ENCODE measurements at places on chromosomes 2 and 18. TPM values are rescaled to one million over a fixed set of nuclear protein-coding genes. Genes with fewer than 3 reads are reported as not detected.

- peaks cover 5% of the 10 kb centered on the region for H3K27me3 ChIP-seq
- no peak overlapping the region for H3K27ac ChIP-seq
- peak; percentile 56 for DNase-seq
- H3K4me1 ChIP-seq: no peaks in the 10 kb centered on the region
- H3K36me3 ChIP-seq: no peaks in the 10 kb centered on the region
- H3K4me3 ChIP-seq: no peak overlapping the region
These were observed 51.8 kb downstream of the ADD2 start for GRCh38 chr2:70716131-70716743.

FRZB gene
- total RNA-seq: 0.47 TPM

DNA sequence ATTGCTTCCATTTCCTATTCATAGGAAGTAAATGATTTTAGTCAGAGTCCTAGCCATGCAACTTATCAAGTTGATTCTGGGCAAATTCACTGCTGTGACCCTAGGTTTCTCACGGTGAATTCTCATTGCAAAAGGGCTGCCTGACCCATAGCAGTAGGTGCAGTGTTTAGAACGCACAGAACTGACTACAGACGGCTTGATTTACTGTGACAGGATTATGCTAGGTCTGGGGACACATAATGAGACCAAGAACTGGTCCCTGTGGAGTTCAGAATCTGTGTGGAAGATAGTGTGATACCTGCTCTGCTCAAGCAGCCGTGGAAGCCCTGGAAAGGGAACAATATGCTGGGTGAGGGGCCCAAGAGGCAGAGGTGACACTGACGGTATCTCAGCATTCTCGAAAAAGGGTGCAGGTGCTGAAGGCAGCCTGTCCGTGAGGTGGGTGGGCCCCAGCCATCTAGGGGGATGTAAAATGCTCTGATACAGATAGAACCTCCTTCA lies 46.4 kb downstream of the ABCG8 start:
- peaks cover 1% of the 10 kb centered on the region for H3K4me1 ChIP-seq
- H3K27ac ChIP-seq: peak overlapping the region; percentile 55
- no peaks in the 10 kb centered on the region for H3K27me3 ChIP-seq
- peaks cover 24% of the 10 kb centered on the region for H3K36me3 ChIP-seq

- DNase-seq: no peak
- H3K4me3 ChIP-seq: no peak overlapping the region
- no peaks in the 10 kb centered on the region for H3K27me3 ChIP-seq
These were observed 208.1 kb downstream of the IKZF2 start for GRCh38 chr2:212943351-212943750.

SERPINB2 gene
- 1.7 TPM for total RNA-seq

GRCh38 chr2:169362894-169363559 lies 693 bp upstream of the LRP2 start:
- H3K27me3 ChIP-seq: no peaks in the 10 kb centered on the region
- H3K27ac ChIP-seq: no peak overlapping the region
- H3K4me3 ChIP-seq: peak overlapping the region; percentile 95
- H3K4me1 ChIP-seq: peaks cover 40% of the 10 kb centered on the region
- DNase-seq: no peak
- no peaks in the 10 kb centered on the region for H3K36me3 ChIP-seq

DNA sequence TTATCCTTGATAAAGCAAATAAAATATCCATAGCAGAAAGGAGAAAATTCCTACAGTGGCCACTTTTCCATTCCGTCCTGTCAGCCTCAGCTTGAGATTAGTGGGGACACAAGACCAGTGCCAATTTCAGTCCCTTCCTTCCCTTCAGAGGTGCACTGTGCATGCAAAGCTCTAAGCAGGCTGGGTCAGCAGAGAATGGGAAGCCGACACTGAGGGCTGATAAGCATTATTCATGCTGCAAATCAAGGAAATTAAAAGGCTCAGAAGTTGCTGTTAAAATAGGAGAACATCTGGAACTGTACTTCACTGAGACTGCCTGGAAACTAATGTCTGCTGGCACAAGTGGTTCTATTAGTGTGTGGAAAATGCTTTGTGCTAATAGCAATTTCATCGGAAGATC lies 534.3 kb downstream of the ADCYAP1 start:
- H3K36me3 ChIP-seq: no peaks in the 10 kb centered on the region
- no peak overlapping the region for H3K27ac ChIP-seq
- H3K27me3 ChIP-seq: no peaks in the 10 kb centered on the region
- no peaks in the 10 kb centered on the region for H3K4me1 ChIP-seq
- no peak overlapping the region for H3K4me3 ChIP-seq
- no peak for DNase-seq

GRCh38 chr2:108363908-108364225 lies 13.9 kb upstream of the SULT1C4 start:
- no peaks in the 10 kb centered on the region for H3K36me3 ChIP-seq
- no peaks in the 10 kb centered on the region for H3K27me3 ChIP-seq
- no peak for DNase-seq
- H3K27ac ChIP-seq: no peak overlapping the region
- H3K4me1 ChIP-seq: no peaks in the 10 kb centered on the region

DNA sequence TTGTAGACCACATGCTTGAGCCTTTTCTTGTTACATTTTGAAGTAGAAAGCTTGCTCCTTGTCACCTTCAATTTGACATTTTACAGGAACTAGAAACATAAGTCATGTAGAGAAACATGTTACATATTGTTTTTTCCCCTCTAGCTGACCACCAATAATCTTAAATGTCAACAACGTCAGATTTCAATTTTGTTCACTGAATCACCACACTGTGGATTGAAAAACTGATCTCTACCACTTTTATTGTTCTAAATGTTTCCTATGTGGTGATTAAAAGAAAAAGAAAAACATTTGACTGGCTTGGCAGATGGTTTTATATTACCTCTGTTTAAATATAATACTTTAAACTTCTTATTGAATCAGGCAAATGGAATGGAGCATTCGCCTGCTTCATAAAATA lies 87.7 kb downstream of the DSEL start:
- H3K27me3 ChIP-seq: no peaks in the 10 kb centered on the region
- no peak for DNase-seq
- H3K4me1 ChIP-seq: no peaks in the 10 kb centered on the region
- no peak overlapping the region for H3K27ac ChIP-seq
- H3K4me3 ChIP-seq: no peak overlapping the region
- H3K36me3 ChIP-seq: no peaks in the 10 kb centered on the region

FHOD3 gene
- total RNA-seq: 1.2 TPM

DNA sequence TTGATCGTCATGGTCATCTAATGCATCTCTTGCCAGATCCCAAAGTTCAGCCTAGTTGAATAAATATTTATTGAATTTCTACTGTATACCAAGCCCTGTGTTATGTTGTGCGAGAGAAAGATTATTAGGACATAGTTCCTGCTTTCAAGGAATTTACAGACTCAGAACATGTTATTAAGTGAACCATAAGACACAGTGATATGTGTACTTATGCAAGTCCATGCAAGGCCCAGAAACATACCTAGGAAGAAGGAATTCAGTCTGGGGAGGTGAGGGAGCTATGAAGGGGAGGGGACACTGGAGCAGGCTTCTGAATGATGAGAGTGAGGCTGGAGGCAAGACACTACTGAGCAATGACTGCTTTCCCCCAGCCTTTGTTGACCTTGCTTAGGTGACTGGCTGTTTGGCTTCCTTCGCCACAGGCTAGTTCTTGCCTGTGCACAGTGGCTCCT lies 81.4 kb downstream of the ACAA2 start:
- H3K4me3 ChIP-seq: no peak overlapping the region
- H3K27me3 ChIP-seq: no peaks in the 10 kb centered on the region
- peak overlapping the region; percentile 57 for H3K27ac ChIP-seq
- H3K4me1 ChIP-seq: peaks cover 33% of the 10 kb centered on the region
- no peaks in the 10 kb centered on the region for H3K36me3 ChIP-seq
- DNase-seq: no peak

DNA sequence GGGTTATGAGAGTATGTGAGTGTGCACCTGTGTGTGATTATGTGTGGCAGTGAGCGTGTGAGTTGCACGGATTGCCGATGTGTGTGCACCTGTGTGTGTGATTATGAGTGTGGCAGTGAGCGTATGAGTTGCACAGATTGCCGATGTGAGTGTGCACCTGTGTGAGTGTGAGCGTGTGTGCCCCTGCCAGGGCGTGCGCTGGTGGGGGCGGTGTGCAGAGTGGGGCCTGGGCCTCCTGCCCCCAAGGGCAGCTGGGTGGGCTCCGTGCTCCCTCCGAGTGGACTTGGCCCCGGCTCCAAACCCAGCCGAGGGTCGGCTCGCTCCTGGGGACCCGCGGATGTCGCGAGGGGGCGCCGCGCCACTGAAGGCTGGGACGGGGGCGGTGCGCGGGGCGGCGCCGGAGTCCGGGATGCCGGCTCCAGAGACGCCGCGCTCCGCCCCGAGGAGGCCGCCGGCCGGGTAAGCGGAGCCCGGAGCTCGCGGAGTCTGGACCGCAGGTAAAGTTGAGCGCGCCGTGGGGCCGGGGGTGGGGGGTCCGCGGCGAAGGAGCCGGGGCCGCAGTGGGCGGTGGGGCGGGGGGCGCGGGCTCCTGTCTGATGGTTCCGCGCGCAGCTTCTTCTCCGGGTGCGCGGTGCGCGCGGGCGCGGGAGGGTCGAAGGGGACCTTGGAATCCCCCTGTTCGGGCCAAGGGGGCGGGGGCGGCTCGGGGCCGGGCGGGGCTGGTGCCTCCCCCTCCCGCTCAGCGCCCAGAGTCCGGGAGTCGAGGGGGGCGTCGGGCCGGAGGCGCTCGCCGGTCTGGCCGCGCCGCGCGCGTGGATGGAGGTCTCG lies at the start of gene KCNG2:
Gene KCNG2, plus strand, starts transcription at position 421 of the 828 bp plus-strand sequence. CDS start 65,730 bp downstream, outside the sequence.
- peaks cover 3% of the 10 kb centered on the region for H3K4me1 ChIP-seq
- peak within 1 kb of the TSS; percentile 31 for H3K4me3 ChIP-seq
- H3K27ac ChIP-seq: no peak within 1 kb of the TSS
- DNase-seq: no peak

MYO7B gene
- total RNA-seq: 1.1 TPM

KLHL30 gene
- total RNA-seq: 0.08 TPM

LPIN1 gene
- total RNA-seq: 27.4 TPM

DSEL gene
- 4.9 TPM for total RNA-seq

DNA sequence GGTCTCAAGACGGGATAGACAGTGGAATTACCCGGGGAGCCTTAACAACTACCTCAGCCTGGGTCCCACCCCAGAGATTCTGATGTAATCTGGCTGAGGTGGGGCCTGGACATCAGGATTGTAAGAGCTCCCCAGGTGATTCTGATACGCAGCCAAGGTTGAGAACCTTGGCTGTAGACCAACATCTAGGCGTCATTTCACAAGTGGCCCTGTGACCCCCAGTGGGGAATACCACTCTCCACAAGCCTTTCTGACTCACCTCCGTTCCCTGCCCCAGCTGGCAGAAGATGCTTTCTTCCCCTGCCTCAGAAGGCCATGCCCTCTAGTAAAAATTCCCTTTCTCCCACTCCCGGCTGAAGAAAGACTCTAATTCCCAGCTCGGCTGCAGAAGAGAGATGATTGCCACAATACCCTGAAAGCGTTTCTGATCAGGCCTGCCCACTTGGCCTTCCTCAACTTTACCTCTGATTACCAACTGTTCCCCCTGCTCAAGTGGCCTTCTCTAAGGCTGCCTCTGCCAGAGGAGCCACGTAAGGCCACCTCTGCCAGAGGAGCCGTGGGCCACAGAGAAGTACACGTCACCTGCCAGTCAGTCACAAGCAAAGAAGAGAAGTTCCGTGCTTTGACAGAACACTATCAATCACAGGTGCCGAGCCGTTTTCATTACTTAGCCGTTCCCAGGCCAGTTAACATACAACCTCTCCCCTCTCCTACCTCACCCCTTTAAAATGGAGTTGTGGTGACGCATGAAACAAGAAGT lies 116.8 kb upstream of the PKDCC start:
- no peaks in the 10 kb centered on the region for H3K4me1 ChIP-seq
- no peak overlapping the region for H3K4me3 ChIP-seq
- no peaks in the 10 kb centered on the region for H3K36me3 ChIP-seq

ASIC4 gene
- total RNA-seq: 1.5 TPM

GRCh38 chr2:96832754-96833507 lies 10.9 kb downstream of the ANKRD23 start:
- peaks cover 43% of the 10 kb centered on the region for H3K4me1 ChIP-seq
- DNase-seq: peak; percentile 69
- H3K4me3 ChIP-seq: no peak overlapping the region
- peaks cover 5% of the 10 kb centered on the region for H3K36me3 ChIP-seq
- H3K27me3 ChIP-seq: no peaks in the 10 kb centered on the region

- H3K4me1 ChIP-seq: no peaks in the 10 kb centered on the region
- H3K36me3 ChIP-seq: no peaks in the 10 kb centered on the region
- DNase-seq: no peak
- no peak overlapping the region for H3K4me3 ChIP-seq
- H3K27ac ChIP-seq: no peak overlapping the region
These were observed 22.1 kb downstream of the TGFA start for GRCh38 chr2:70531419-70532086.

DNA sequence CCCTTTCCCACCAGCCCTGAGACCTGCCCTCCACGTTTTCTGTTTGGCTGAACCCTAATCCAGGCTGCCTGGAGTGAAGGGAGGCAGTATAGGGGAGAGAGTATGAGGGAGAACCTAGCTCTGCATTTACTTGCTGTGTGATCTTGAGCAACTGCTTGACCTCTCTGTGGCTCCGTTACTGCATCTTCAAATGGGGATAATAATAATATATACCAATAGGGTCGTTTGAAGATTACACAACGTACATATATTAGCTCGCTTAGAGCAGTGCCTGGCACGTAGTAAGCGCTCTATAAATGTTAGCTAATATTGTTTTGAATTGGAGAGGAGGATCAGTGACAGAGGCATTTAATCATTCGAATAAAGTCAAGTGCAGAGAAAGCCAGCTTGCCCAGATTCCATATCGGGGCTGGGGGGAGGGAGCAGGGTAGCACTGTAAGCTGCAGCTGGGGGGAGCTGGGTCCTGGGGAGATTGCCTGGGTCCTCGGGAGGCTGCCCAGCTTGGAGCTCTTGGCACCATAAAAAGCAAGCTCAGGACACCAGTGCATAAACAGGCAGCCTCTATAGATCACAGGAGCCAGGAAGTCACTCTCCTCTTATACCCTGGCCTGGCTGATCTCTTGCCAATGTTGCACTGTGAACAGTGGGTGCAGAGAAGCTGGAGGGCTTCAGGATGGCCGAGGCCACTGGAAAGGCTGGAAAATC lies 19.1 kb downstream of the KCNK3 start:
- H3K27me3 ChIP-seq: no peaks in the 10 kb centered on the region
- no peak overlapping the region for H3K4me3 ChIP-seq
- H3K27ac ChIP-seq: no peak overlapping the region
- DNase-seq: no peak

FEV gene
- total RNA-seq: not detected

DNA sequence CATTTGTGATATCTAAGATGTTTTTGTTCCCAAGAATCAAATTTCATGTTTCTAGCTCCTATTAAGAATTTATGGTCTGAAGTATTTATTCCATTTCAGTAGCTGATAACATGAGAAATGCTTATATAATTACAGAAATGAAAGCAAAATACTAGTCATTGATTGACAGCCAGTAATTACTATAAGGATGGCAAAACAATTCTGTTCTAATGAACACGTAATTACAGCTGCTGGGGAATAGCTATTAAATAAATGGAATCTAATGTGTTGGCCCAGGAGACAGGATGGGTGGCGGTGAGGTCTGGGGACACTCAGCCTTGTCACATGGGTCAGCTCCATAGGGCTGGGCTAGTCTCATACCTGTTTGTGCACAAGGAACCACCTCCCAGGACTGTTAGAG lies 263.5 kb downstream of the FHOD3 start:
- H3K4me1 ChIP-seq: no peaks in the 10 kb centered on the region
- no peak for DNase-seq
- no peaks in the 10 kb centered on the region for H3K27me3 ChIP-seq
- H3K27ac ChIP-seq: no peak overlapping the region
